ENCODE measurements at places on chromosomes 12 and 14.

DNA sequence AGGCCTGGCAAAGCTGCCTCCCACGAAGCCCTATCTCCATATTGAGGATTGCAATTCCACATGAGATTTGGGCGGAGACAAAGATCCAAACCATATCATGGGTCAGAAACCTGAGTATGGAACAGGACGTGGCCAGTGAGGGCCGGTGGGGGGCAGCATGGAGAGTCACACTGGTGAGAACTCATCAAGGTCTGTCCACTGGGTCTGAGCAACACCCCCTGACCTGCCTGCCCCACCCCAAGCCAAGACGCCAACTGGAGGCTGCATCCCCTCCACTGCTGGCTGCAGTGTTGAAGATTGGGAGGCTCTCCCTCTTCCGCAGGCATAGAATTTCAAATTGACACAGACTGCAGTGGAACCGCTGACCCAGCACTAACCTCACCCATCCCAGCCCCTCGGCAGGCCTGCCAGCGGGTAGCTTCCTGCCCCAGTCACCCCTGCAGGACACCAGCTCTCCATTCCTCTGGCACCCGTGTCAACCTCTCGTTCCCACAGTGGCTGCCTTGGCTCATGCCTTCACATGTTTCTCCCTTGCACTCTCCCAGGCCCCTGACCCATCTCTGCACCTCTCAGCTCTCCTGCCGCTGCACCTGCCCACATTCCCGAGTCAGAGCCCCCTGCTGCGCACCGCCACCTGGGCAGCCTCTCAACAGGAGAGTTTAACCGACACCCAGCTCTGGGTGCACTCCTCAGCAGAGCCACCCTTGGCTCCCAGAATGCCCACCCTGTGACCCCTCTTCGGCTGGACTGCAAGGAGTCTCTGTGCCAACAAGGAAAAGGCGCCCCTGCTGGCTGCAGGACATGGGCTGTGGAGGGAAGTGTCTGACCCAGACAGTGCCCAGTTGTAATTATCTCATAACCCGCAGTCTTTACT, 45.2 kb upstream of the PPP2R5C start:
- no peak for DNase-seq

DNA sequence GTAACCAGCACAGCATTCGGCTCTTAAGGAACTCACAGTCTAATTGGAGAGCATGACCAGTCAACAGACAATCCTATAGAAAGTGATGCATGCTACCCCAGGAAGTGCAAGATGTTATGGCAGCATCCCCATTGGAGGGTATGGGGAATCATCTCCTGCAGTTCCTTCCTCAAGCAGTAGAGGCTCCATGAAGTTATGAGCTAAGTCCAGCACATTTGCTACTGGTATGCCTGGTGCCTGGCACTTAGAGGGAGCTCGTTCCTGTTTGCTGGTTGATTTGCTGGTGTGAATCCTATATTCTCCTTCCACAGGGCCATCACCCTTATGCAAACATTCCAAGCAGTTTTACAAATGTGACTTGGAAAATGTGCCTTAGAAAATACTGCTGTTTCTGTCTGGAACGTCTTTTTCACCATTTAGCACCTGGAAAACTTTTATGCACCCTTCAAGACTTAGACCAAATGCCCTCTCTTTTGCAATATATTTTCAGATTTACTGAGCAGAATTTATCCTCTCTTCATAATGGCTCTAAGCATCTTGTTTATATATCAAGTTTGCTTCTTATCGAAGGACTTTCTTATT, 136.1 kb upstream of the WSCD2 start:
- peak; percentile 20 for DNase-seq

DNA sequence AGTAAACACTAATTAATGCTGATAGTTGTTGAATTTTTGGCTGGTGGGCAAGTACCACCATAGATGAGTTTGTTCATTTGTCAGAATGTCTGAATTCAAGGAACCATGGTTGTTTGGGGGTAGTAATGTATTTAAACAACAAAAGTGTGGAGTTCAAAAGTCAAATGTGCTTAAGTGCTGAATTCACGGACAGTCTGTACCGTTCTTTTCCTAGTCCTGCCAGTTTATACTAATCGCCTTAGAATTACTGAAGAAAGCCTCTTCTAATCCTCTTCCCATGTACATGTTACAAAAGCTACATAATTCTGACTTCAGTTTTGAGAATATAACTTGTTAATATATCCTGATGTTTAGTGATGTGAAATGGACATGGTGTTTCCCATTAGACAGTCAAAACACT, 2.7 kb downstream of the NAA25 start:
- no peak for DNase-seq

GRCh38 chr12:12979126-12979525, 20.9 kb downstream of the HEBP1 start:
- peak; percentile 38 for DNase-seq

GRCh38 chr14:22813145-22813544, 2.1 kb downstream of the SLC7A7 start:
- DNase-seq, result no peak

DNA sequence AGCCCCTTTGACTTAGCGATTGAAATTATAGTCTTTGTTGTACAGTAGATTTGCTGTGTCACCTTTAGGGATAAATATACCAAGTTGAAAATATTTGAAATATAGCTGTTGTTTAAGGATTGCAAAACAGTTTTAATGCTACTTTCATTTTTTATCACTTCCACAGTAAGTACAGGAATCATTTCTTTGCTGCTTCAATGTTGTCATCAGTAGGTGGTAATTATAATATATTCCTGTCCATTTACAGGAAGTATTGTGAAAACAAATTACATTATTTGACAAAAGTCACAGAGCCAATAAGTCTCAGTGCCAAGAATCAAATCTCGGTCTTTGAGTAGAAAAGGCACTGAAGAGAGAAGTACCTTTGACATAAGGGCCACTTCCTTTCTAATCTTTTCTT, 342.6 kb upstream of the RGS6 start:
- no peak for DNase-seq

- DNase-seq, result peak; percentile 94
Observed at GRCh38 chr12:6492838-6493496, at the start of gene MRPL51. TSS of gene MRPL51 (minus strand) at chr12:6493262. CDS start at chr12:6493136, 126 bp downstream.

GRCh38 chr14:24365600-24366412, 2.2 kb upstream of the NFATC4 start:
- DNase-seq, result peak; percentile 90

GRCh38 chr14:22400655-22401259, 188.3 kb downstream of the DAD1 start:
- no peak for DNase-seq

GRCh38 chr14:75609606-75610475, 31.4 kb downstream of the FLVCR2 start:
- no peak for DNase-seq

GRCh38 chr14:37051153-37051552, 121.3 kb downstream of the SLC25A21 start:
- no peak for DNase-seq

DNA sequence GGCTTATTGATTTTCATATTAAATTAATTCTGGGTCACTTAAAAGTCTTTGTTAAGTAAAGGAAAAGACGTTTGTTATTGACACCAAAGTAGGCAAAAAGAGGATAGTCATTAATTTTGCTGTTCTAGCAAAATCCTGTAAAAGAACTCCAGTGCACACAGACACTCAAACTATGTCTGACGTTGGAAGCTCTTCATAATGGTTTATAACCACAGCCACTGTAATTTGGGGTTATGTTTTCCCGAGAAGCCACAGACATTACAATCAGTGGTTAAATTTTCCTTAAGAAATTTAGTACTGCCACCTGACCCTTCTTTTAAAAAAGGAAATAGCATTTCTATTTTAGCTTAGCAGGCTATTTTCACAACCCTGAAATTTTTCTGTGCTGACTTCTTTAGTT, 267.5 kb downstream of the CCDC91 start:
- no peak for DNase-seq

- peak; percentile 70 for DNase-seq
Observed at GRCh38 chr12:46219877-46220655, 48.8 kb downstream of the SLC38A1 start.

DNA sequence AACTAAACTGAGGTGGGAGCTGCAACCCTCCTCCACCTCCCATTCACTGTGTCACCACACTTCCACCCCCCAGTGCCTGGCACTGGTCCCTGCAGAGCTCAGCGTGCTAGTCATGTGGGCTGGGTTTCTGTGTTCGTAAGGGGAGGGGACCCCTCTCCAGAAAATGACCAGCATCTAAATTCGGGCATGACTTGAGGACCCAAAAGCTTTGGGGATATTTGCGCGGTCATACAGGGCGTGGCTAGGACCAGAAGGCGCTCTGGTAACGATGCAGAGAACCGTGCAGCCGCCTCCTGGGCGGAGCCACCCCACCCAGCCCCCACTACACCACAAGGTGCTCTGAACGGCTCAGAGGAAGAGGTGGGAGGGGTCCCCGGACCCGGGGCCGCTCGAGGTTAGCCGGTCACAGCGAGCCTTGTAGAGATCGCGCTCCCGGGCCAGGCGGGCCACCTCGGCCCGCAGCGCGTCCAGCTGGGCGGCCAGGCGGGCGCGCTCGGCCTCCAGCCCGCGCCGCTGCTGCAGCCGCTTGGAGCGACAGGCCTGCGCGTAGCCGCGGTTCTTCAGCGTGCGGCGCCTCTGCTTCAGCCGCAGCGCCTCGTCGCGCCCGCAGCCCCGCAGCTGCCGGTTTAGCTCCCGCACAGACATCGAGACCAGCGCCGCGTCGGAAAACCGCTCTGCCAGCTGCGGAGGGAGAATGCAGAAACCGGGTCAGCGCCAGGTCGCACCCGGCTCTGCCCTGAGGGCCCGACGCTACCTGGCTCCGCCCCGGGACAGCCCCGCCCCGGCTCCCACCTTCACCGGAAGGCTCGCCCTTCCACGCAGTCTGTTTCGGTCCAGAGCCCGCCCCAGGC, 9.8 kb downstream of the CPNE6 start:
- peak; percentile 9 for DNase-seq

- DNase-seq, result no peak
Observed at GRCh38 chr14:84674636-84675035, 855.3 kb upstream of the FLRT2 start.

DNA sequence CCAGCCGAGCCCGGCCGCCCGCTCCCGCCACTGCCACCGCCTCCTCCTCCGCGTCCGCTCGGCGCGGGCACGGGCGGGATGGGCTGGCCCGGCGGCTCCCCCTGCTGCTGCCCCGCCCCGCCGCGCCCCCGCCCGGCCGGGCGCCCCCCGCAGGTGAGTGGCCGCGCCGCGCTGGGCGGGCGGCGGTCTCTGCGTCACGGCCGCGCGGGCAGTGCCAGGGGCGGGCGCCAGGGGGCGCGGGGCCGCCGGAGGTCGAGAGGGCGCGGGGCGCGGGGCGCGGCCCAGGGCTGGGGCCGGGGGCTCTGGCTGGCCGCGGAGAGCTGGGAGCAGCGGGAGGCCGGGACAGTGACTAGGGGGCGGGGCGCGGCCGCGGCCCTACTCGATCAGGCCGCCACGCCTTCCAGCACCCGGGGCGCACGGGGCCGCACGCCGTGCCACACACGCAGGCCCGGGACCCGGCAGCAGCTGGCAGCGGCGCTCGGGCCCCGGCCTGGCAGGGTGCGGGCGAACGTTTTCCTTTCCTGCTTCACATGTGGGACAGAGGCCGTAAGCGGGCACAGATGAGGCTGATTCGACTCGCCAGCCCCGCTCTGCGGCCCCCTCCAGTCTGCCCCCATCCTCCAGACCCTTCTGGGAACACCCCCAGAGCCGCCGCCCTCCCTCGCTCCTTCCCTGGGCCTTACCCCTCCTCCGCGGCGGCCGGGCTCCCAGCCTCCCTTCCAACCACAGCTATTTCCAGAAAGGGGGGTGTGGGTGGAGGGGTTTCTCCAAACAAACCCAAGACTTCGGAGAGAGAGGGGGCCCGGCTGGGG, 2.4 kb upstream of the TNS2 start:
- peak; percentile 93 for DNase-seq

DNA sequence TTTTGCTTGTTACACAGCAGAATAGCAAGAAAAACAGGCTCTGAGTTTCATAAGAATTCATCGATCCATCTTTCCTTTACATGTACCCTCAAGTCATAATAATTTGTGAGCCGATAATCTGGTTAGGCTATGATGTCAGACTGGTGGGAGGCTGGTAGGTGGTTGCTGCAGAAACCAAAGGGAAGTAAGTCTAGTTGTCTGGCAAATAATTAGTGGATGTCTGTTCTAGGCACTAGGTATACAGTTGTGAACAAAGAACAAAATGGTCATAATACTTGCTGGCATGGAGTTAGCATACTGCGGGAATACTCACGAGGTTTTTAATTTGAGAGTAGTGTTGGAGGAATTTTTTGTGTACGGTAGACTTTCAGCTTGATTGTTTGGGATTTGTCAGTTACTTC, 8.8 kb downstream of the SUSD6 start:
- no peak for DNase-seq

DNA sequence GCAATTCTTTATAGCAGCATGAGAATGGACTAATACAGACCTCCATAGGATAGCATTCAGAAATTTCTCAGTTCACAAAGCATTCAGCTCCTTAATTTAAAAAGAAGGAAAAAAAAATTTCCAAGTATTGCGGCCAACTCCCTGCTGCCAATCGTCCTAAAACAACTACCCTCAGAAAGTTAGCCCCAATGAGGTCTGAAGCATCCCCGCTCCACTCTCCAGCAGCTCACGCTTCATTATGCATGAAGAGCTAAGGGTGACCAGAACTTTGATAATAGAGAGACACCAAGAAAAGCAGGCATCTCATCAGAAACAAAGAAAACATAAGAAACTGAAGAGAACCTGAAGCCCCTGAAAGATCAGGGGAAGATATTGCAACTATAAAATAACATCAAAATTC, 172.8 kb upstream of the NUDT4 start:
- no peak for DNase-seq

DNA sequence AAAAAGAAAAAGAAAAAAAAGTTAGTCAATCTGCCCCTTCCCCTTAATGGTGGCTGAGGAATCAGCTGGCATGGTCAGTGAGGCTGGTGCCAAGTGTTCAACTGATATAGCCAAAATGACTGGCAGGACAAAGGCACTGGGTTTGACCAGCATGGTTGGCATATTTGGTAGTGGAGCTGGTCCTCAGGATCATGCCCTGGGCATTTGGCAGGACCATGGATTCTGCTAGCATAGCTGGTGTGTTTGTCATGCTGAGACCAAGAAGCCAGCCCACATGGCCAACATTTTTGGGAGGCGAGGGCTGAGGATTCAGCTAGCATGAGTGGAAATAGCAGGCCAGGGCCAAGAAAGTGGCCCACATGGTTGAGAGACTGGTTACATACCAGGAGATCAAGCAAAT, 136.5 kb downstream of the FBXL14 start:
- DNase-seq, result peak; percentile 85

- DNase-seq, result peak; percentile 89
Observed at GRCh38 chr14:99537399-99537798, 56.2 kb downstream of the CCNK start.

- DNase-seq, result no peak
Observed at GRCh38 chr12:98908866-98909265, 263.8 kb downstream of the APAF1 start.

DNA sequence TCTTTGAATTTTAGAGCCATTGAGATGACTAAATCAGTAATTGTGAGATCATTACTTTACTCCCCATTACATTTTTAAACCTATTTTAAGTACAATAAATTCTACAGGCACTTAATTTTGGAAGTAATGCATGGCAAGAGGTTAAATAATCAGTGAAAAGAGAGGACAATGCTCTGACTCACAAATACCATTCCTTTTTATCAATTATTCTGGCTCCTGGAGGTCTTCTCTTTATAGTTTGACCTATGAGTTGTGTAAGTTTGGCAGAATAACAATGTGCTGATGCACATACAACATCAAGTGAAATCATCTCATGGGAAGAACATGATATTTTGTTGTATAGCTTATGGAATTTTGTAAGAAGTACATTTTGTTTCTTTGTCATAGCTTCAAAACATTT, 166.7 kb downstream of the TMTC3 start:
- DNase-seq, result peak; percentile 97

GRCh38 chr12:2832550-2833127, 2.2 kb downstream of the NRIP2 start:
- DNase-seq, result no peak

GRCh38 chr14:56482310-56482911, 97.2 kb upstream of the TMEM260 start:
- peak; percentile 6 for DNase-seq

All from fibroblast of skin of abdomen (primary cell).